Uterine smooth muscle cell (primary cell): ENCODE measurements at places on chromosomes 7 and 10. TPM values are rescaled to one million over a fixed set of nuclear protein-coding genes. Genes with fewer than 3 reads are reported as not detected.

DIP2C gene
- total RNA-seq: 18.8 and 23.1 TPM in 2 replicates

TRUB1 gene
- 34.6 and 36.6 TPM in 2 replicates for total RNA-seq

MMD2 gene
- total RNA-seq: not detected in 2 replicates

ATOH7 gene
- not detected in 2 replicates for total RNA-seq

RBP3 gene
- not detected in 2 replicates for total RNA-seq

AKR1C4 gene
- total RNA-seq: not detected in 2 replicates

SERPINE1 gene
- 410 and 462 TPM in 2 replicates for total RNA-seq

ACTR3C gene
- 1.00 and 1.5 TPM in 2 replicates for total RNA-seq

ANKRD30A gene
- not detected in 2 replicates for total RNA-seq

HECW1 gene
- 0.11 and 0.62 TPM in 2 replicates for total RNA-seq

ATRNL1 gene
- 0.62 and 1.00 TPM in 2 replicates for total RNA-seq

MMP21 gene
- under 0.01 TPM in 1 of 2 replicates, not detected in the other for total RNA-seq

PDSS1 gene
- 3.9 and 10.5 TPM in 2 replicates for total RNA-seq

OLAH gene
- total RNA-seq: 0.25 TPM in 1 of 2 replicates, not detected in the other

MYOZ1 gene
- not detected in 2 replicates for total RNA-seq

ARID5B gene
- 49.0 and 54.4 TPM in 2 replicates for total RNA-seq

GNGT1 gene
- not detected in 2 replicates for total RNA-seq

TBXAS1 gene
- total RNA-seq: 0.62 TPM in 1 of 2 replicates, not detected in the other

ASIC3 gene
- under 0.01 and 0.75 TPM in 2 replicates for total RNA-seq

CFAP70 gene
- 0.44 and 0.75 TPM in 2 replicates for total RNA-seq

INMT gene
- total RNA-seq: 0.11 and 1.2 TPM in 2 replicates

CYP17A1 gene
- not detected in 2 replicates for total RNA-seq

PCLO gene
- total RNA-seq: 4.4 and 4.9 TPM in 2 replicates

NUTM2A gene
- 0.62 TPM in 1 of 2 replicates, not detected in the other for total RNA-seq

C10orf62 gene
- total RNA-seq: 0.11 and 0.37 TPM in 2 replicates

LIPM gene
- total RNA-seq: not detected in 2 replicates

IFIT1 gene
- total RNA-seq: 12.7 and 16.4 TPM in 2 replicates

HOGA1 gene
- 0.50 and 0.89 TPM in 2 replicates for total RNA-seq

WDR91 gene
- total RNA-seq: 6.8 and 6.9 TPM in 2 replicates

CLCN1 gene
- not detected in 2 replicates for total RNA-seq

FEZF1 gene
- total RNA-seq: not detected in 2 replicates

GSTO2 gene
- total RNA-seq: 1.7 and 5.1 TPM in 2 replicates

GIMAP2 gene
- total RNA-seq: 0.44 and 2.9 TPM in 2 replicates

TFEC gene
- 0.11 and 0.50 TPM in 2 replicates for total RNA-seq

LRRC4 gene
- total RNA-seq: under 0.01 and 0.22 TPM in 2 replicates

SLC37A3 gene
- 67.3 and 71.7 TPM in 2 replicates for total RNA-seq

CLRN3 gene
- not detected in 2 replicates for total RNA-seq

SCIN gene
- under 0.01 and 0.25 TPM in 2 replicates for total RNA-seq
